ENCODE measurements at places on chromosomes 1 and 21.

DNA sequence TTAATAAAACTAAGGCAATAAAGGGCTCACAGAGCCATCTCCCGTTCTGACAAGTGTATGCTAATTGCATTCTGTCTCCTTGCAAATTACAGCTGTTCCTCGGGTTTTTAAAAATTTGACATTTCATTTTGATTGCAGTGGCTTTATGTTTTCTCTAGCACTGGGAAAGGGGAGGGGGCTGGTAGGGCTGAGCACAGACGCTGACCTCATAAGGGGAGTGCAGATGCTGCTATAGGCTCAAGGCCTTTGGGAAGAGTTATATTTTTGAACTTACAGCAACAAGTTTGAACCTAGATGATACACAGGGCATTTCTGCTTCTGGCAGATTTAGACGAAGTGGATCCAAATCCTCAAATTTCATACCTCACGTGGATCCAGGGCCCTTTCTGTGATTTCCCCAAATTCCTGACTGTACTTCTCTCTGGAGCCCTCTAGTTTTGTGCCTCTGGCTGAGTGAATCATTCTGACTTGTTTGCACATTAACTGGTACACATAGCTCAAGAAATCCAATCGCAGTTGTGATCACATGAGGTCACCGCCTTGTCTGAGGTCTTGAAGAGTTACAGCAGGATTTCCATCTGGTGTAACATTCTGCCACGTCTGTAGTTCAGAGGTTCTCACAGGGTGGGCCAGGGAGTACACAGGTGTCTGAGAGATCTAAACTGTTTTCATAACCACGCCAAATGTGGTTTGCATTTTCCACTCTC is 230.3 kb downstream of the C1orf94 start:
- no peak for DNase-seq

GRCh38 chr1:49181033-49181432 is 404.3 kb upstream of the BEND5 start:
- DNase-seq = no peak

- peak; percentile 95 for DNase-seq
These were observed 753 bp downstream of the KIF1B start for GRCh38 chr1:10210841-10211804.

- DNase-seq = no peak
These were observed 31.7 kb downstream of the UBASH3A start for GRCh38 chr21:42435401-42435800.

- no peak for DNase-seq
These were observed 130.4 kb upstream of the DNAH14 start for GRCh38 chr1:224799083-224799482.

- DNase-seq = no peak
These were observed 52.2 kb downstream of the RABGAP1L start for GRCh38 chr1:174211486-174211885.

DNA sequence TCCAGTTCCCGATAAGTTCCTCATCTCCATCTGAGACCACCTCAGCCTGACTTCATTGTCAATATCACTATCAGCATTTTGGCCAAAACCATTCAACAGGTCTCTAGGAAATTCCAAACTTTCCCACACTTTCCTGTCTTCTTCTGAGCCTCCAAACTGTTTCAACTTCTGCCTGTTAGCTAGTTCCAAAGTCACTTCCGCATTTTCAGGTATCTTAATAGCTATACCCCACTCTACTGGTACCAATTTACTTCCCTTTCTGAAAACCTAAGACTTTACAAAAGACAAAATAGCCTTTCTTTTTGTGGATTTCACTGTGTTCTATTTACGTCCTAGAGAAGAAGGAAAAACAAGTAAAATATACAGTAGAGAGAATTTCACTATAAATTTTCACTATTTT is 147.0 kb upstream of the FMN2 start:
- no peak for DNase-seq

DNA sequence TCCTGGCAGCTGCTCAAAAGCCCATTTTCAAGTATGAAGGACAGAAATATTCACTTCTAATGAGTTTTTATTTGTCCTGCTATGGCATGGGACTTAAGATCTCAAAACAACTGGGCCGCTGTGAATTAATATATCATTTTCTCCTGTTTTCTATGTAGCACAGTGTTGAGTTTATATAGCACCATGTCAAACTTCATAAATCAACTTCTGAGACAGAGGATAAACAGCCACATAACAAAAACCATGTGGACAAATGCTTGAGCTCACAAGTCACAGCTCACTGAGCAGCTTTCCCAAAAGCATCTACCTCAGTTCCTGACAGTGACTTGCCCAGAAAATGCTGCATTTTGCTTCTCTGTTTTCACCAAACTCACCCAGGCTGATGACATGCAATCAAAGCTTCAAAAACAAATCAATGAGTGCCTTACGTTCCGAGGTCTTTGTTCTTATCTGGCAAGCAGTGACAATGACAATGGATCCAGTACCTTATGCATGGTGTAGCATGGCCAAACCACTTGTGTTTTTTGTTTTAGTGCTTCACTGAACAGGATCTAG is 722.6 kb downstream of the LRRIQ3 start:
- DNase-seq = no peak

DNA sequence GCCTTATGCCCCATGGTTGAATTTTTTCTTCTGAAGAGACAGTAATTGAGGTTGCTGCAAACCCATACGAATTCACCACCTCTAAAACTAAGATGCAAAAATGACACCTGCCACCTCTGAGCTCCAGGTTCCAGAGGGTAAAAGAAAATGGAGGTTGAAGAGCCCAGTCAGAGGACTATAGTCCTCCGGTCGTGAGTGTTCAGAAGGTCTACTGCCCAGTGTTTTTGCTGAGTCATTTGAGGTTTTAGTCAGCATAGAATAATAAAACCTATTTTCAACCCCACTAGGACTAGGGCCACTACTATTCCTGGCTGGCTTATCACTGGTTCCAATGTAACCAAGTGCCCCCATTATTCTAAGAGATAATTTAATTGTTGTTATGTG is 12.9 kb upstream of the SLAMF7 start:
- DNase-seq = peak; percentile 15

Data from amniotic epithelial cell (primary cell).